PC-9 (cell line): ENCODE measurements at places on chromosomes 1 and 21. TPM values are rescaled to one million over a fixed set of nuclear protein-coding genes. Genes with fewer than 3 reads are reported as not detected.

DNA sequence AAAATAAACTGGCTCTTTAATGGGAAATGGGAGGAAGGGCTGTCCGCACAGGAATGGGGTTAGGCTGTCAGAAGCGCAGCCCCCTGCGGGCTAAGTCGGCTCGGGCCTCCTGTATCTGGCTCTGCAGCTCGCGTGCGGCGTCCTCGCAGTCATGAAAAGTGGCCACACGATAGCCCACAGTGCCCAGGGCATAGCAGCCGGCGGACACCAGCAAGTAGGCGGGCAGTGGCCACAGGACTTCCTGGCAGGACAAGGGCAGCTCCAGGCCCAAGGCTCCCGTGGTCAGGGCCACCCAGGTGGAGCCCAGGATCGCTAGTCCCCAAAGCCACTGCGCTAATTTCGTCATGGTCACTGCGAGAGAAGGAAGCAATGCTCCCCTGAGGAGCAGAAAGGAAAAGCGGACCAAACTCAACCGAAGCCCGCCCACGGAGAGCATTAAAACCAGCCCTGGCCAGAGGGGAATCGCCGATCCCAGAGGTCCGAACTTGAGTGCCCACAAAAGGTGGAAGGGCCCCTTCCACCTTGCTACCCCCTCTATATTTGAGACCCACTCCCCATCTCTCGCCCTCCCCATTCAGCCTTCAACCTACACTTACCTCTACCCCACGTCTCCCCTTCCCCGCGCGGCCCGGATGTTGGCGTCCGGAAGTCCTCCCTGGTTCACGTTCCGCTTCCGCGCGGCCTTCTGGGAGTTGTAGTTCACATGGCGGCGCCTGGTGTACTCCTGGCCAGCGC, at the start of gene DPM3:
DPM3 (minus strand) TSS at position 637 of the 735 bp plus-strand sequence; CDS start at position 346, 291 bp downstream.
- DNase-seq: peak; percentile 63

GRCh38 chr21:42784276-42784675, 95.1 kb downstream of the WDR4 start:
- DNase-seq: no peak

GRCh38 chr1:85626818-85627217, 46.3 kb downstream of the CCN1 start:
- DNase-seq: no peak

DNA sequence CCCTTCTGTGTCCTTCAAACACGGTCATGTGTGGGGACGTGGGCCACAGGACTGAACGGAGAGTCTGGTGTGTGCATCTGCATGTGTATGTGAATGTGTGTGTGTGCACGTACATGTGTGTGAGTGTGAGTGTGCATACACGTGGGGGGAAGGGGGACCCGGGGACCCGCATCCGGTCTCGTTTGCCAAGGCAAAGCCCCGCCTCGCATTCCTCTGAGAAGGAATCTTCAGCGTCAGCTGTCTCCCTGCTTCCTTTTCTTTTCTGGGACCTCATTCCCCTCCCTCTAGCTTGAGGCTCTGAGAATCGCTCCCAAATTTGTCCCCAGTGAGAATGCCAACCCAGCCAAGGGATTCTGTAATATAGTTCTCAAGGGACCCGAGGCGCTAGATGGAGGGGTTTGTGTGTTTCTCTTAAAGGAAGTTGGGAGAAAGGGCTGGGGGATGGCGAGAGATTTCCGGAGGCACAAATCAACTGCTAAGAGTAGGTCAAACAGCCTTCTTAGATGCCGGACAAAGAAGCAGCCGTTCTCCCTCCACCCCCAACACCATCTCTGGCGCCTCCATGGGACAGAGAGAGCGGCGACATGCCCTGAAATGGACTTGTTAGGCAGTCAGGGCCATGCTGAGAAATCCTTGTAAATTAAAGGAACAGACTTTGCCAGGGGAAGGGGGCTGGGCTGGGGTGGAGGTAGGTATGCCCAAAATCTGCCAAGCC, 6.6 kb downstream of the IFFO2 start:
- DNase-seq: no peak

ADAM30 gene
- total RNA-seq: not detected in 2 replicates
